ENCODE measurements at places on chromosomes 7 and 10. TPM values are rescaled to one million over a fixed set of nuclear protein-coding genes. Genes with fewer than 3 reads are reported as not detected.

SPAM1 gene
- total RNA-seq, result not detected

KAZALD1 gene
- total RNA-seq, result 1.3 TPM

DNA sequence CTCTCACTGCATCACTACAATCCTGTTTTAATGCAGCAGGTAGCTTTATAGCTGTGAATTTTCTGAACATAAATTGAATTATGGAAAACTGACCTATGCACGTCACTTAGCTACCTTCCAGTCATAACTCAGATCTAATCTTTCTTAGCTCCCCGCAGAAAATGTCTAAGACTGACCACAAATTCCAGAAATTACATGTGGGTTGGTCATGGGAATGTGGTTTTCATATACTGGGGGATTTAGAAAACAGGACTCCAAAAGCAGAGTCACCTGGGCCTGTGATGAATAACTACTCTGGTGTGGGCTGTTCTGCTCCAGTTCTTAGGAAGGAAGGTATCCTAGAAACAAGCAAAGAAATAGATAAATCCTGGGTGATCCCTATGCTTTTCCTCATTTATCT lies 178.4 kb upstream of the LRRTM3 start:
- no peak overlapping the region for H3K27ac ChIP-seq
- no peaks in the 10 kb centered on the region for H3K4me1 ChIP-seq
- no peak overlapping the region for H3K4me3 ChIP-seq
- no peaks in the 10 kb centered on the region for H3K36me3 ChIP-seq

GRCh38 chr7:38607466-38607865 lies 23.7 kb downstream of the AMPH start:
- no peaks in the 10 kb centered on the region for H3K36me3 ChIP-seq
- no peak overlapping the region for H3K4me3 ChIP-seq
- no peak for DNase-seq
- H3K27me3 ChIP-seq, result no peaks in the 10 kb centered on the region
- H3K27ac ChIP-seq, result no peak overlapping the region

DNA sequence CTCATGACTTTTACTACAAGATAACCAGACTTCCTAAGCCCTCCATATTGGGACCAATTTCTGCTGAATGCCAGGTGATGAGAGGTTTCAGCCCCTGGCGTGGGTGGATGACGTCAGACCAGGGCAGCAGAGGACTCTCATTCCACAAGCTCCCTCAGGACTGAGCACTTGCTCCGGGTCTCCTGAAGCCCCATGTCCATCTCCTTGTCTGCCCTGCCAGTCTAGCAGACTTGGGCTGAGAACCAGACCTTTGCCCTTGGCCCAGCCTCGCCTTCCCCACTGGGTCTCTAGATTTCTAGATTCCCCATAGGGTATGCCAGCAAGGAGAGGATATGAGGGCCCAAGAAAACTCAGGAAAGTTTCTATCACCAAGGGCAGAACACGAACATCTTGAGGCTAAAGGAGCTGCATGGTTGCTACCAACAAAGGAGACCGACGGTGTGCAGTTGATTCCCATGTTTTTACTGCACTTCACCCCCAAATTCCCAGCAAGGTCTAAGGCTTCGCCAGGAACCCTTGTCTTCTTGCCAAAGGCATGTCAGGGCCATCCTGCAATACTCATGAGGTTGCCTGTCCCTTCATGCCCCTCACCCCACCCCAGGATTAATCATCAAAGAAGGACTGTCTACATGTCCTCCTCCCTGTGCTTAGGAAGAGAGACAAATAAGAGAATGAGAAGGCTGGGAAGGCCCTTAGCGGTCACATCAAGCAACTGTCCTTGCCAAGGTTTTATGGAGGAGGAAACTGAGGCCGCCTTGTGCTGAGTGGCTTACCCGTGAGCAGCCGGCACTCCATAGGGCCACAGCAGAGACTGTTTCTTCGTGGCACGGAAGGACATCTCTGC lies 96.5 kb upstream of the MACROH2A2 start:
- no peak for DNase-seq
- H3K4me3 ChIP-seq, result no peak overlapping the region
- no peaks in the 10 kb centered on the region for H3K4me1 ChIP-seq
- H3K27me3 ChIP-seq, result peaks cover 8% of the 10 kb centered on the region
- no peaks in the 10 kb centered on the region for H3K36me3 ChIP-seq

DNA sequence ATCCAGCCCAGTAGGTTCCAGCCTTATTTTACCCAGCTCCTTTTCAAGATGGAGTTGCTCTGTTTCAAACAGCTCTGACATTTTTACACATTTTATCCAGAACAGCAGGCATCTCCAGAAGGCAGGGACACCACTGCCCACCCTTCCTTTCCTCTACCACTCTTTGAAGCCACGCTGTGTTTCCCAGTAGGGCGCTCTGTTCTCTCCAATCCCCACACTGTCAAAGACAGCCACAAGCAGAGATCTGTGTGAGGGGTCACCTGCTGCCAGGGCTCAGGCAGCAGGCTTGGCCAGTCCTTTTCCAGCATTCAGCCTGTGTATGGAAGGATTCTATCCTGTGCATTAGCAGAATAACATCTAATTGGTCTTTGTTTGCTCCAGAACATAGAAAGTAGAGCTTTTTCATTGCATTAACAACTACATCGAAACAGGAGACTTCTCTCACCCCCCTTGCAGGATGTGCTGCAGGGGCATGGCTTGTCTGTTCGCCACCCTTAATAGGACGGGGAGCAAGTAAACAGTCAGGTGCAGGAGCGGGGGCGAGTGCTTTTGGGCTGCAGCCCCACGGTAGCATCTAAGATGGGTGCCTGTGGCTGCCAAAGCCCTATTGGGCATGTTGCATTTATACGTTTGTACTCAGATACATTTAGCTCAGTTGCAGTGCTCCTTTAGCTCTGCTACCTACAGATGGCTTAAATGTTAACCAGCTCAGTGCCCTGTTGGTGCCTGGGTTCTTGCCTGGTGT lies 326.1 kb downstream of the GALNT17 start:
- H3K4me3 ChIP-seq, result no peak overlapping the region
- no peak for DNase-seq
- H3K27me3 ChIP-seq, result peaks cover 25% of the 10 kb centered on the region
- no peaks in the 10 kb centered on the region for H3K36me3 ChIP-seq
- peaks cover 23% of the 10 kb centered on the region for H3K4me1 ChIP-seq
